Activated T-helper 17 cell treated with anti-CD3 and anti-CD28 coated beads, Interleukin-2, amount 50 U/mL, for 72 hours (primary cell): ENCODE measurements at places on chromosomes 3 and 15.
A peak's percentile ranks its signal among the peaks of the same experiment; 100 is the strongest.

DNA sequence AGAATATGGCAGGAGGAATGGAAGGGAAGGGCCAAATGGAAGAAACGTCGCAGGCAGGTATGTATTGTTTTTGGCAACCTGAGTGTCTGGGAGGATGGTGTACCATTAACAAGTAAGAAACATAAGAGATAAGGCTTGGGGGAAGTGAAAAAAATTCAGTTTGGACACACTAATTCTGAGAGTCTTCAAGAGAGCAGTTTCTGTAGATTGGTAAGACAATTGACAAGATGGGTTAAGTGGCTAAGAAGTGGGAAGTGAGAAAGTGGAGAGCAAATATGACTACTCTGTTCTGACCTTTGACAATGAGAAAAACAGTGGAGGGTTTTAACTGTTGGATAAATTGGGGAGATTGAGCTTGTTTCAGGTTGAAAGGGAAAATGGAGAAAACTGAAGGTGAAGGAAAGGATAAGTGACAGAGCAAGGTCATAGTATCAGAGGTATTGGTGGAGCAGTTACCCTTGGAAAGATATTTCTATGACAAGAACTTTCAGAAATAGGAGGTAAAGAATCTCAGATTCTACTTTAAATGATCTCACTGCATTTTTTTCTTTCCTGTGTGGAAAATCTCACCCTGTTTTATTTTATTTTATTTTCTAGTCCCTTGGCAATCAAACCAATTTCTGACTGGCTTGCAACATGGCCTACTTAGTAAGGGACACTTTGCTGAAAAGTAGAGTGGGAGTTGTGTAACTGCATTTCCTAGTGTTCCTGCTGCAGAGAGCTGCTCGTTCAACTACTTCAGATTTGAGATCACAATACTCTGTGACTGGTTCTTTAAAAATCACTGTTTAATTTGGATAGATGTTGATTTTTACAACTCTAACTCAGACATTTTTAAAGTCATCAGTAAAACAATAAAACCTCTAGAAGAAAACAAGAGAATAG is 23.1 kb upstream of the GABPB1 start:
- peak; percentile 97 for ATAC-seq

DNA sequence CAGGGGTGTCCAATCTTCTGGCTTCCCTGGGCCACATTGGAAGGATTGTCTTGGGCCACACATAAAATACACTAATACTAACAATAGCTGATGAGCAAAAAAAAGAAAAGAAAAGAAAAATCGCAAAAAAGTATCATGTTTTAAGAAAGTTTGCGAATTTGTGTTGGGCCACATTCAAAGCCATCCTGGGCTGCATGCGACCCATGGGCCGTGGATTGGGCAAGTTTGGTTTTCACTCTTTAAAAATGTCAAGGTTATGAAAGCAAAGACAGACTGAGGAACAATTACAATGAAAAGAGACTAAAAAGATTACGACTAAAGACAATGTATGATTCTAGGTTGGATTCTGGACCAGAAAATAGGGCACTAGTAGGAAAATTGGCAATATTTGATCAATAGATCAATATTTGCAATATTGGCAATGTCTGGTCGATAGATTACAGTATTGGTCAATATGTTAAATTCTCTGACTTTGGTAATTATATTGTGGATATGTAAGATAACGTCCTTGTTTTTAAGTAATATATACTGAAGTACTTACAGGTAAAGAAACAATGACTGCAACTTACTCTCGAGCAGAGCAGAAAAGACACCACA is 19.9 kb downstream of the CCNL1 start:
- no peak for ATAC-seq

DNA sequence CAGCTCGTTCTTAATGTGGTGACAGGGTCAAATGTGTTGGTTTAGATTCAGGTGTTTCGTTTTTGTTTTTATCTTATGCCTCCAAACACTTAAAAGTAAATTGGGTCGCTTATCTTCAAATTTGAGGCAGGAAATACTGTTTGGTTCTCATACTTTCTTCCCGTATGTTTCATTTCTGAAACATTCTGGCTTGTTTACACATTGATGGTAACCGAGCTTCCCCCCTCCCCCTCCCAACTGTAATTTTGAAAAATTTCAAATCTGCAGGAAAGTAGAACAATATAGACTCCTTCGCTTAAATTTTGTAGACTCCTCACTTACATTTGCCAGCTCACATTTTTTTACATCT is 64.9 kb downstream of the CMTM8 start:
- peak; percentile 45 for ATAC-seq

DNA sequence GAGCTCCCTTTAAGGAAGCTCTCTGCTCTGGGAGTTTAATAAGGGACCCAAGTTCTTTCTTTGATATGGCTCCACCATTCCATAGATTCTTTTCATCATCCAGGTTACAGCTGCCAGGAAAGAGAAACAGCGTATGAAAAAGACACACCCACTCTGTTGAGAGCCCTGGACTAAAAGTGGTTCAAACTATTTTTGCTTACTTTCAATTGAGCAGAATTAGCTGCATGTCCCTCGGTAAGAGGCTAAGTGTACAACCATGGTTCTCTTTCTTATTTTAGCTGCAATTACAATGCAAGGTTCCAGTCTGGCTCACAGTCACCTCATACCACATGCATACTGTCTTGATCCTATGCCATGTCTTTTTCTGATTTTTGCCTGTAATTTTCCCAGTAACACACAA is 1288.3 kb downstream of the NSUN3 start:
- no peak for ATAC-seq

- no peak for ATAC-seq
Observed at GRCh38 chr15:91973481-91973880, 120.0 kb downstream of the SLCO3A1 start.

DNA sequence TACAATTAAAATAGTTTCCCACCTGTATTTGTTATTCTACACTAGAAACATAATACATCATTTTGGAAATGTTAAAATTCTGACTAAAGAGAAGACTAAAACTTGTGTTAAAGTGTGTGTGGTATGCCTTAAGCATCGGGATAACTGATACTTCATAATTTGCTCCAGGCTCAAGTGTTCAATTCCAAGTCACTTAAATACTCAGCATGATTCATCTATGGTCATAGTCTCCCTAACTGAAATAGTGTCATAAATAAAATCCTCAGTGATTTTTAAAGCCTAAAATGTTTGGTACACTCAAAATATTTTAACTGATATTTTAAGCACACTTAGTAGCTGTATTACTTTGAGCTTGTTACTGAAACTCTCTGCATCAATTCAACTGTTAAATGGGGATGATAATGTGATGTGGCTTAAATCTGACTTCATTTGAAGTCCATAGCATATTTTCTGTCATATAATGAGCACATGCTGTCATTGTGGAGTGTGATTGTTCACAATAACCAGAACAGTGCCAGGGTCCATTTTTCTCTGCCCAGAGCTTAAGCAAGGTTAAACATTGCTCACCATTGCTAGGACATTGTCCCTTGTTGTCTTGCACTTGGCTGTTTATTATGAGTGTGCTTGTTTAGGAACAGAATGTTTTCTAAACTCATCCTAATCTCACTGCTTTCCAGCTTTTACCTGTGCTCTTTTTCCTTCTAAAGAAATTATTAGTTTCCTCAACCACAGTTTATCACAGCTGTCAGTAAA is 122.2 kb downstream of the KLHL25 start:
- no peak for ATAC-seq

DNA sequence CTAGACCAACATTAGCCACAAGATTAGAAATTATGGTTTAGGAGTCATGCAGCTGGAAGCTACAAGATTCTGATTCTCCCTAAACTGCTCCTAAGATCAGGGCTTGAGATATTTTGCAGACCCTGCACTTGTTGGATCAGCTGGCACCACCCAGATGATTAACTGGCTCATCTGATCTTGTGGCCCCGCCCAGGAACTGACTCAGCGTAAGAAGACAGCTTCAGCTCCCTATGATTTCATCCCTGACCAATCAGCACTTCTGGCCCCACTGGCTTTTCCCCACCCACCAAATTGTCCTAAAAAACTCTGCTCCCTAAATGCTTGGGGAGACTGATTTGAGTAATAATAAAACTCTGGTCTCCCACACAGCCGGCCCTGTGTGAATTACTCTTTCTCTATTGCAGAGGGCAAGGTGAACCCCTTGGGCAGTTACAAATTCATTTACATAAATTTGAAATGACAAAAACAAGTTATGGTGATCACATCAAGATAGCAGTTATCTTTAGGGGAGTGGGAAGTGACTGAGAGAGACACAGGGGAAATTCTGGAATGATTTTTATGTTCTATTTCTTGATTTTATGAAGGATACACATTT is 76.5 kb downstream of the CD200R1L start:
- peak; percentile 73 for ATAC-seq

DNA sequence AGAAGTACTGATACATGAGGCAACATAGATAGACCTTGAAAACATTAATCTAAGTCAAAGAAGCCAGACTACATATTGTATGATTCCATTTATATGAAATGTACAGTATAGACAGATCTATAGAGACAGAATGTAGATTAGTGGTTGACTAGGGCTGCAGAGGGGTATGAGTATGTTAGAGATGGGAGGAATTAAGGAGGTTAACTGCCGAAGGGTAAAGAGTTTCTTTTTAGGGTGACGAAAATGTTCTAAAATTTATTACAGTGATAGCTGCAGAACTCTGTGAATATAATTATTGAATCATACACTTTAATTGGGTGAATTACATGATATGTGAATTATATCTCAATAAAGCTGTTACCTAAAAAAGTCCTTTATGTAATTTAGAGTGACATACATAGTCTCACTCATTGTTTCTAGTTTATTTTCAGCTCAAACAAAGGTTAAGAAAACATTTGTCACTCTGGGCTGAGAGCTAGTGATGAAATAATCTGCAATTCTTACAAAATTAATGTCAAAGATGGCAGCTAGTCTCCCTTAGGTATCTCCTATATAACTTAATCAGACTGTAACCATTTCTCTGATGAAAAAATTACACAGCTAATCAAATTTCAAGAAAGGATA is 61.4 kb downstream of the DENND4A start:
- no peak for ATAC-seq

- ATAC-seq, result no peak
Observed at GRCh38 chr3:159839561-159840379, 148.9 kb upstream of the IL12A start.

DNA sequence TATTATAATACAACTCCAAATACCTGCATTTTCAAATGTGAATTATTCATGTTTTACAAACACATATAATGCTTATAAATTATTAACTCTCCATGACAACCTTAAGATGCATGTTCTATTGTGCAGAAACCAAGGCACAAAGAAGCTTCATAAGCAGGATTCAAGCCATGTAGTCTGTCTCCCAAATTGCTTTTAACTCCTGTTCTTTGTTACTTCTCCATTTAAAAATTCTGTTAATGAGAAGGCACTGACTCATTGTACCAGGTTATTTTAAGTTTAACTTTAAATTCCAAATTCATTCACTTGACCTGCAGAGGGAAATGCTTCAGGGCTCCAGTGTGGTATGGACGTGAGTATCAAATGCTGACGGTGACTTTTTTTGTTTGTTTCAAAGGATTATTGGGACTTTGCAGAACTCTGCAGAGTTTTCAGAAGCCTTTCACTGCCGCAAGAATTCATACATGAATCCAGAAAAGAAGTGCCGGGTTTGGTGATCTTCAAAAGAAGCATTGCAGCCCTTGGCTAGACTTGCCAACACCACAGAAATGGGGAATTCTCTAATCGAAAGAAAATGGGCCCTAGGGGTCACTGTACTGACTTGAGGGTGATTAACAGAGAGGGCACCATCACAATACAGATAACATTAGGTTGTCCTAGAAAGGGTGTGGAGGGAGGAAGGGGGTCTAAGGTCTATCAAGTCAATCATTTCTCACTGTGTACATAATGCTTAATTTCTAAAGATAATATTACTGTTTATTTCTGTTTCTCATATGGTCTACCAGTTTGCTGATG is 100.0 kb downstream of the MME start:
- no peak for ATAC-seq

DNA sequence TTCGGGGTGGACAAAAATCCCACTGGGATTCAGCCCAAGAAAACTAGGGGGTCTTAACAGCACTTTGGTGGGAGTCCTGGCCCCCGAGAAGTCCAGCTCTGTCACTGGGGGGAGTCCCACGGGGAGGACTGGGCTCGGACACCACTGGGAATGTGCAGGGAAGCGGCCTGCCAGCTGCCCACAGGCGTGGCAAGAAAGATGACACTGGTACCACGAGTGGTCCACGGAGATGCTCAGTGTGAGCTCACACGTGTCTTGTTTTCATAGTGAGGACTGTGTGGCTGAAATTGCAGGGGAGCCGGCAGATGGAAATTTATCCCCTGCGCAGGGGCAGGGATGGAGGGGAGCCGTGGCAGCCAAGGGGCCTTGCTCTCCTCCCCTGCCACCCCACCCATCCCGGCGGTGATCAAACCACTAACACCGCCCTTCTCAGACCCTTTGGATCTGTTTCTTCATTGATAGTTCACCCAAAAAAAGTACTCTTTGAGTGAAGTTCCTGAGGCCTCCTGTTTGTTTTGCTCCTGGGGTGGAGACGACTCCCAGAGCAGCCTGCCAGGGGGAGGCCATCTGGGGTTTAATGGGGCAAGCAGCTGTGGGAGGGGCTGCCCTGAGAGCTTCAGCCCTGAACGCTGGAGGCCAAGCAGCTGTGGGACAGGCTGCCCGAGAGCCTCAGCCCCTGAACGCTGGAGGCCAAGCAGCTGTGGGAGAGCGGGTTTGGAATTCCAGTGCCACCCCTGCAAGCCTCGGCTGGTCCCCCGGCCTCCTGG is 130.9 kb downstream of the LRRK1 start:
- ATAC-seq, result no peak

DNA sequence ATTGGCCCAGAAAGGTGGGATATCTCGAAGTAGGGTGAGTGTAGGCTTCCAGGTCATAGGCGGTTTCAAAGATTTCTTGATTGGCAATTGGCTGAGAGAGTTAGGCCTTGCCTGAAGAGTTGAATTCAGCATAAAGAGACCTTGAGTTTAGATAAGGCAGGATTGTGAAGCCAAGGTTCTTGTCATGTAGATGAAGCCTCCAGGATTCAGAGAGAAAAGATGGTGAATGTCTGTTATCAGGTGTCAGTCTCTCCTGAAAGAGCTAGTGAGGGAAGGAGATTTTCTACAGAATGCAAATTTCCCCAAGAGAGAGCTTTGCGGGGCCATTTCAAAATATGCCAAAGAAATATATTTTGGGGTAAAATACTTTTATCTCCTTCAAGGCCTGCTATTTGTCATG is 217.0 kb upstream of the TLE3 start:
- ATAC-seq, result no peak

- no peak for ATAC-seq
Observed at GRCh38 chr3:106126067-106126845, 257.4 kb upstream of the CBLB start.

GRCh38 chr15:57288926-57289580 is 87.3 kb upstream of the CGNL1 start:
- no peak for ATAC-seq
